CD4-positive, alpha-beta T cell treated with Interleukin-6 at 100 ng/mL for 8 hours (primary cell): ENCODE measurements at places on chromosomes 5 and 9.

- no peak for DNase-seq
Observed at GRCh38 chr5:124446120-124446519, 300.3 kb downstream of the ZNF608 start.

DNA sequence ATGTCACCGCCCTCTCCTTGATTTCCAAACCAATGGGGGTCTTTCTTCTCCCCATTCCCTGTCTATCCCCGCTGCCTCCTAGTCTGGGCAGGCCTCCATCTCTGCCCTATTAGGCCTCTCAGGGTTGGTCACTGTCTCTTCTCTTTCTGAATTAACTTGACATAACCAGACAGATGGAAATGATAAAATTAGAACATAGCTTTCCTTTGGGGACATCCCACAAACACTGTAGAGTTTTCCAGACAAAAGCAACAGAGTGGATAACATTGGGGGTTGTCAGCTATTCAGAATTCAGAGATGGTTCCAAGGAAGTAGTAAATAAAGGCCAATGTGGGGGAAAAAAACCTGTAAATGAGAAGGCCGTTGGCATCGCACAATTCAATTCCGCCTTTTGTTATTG, 24.7 kb downstream of the LHX6 start:
- DNase-seq, result no peak

DNA sequence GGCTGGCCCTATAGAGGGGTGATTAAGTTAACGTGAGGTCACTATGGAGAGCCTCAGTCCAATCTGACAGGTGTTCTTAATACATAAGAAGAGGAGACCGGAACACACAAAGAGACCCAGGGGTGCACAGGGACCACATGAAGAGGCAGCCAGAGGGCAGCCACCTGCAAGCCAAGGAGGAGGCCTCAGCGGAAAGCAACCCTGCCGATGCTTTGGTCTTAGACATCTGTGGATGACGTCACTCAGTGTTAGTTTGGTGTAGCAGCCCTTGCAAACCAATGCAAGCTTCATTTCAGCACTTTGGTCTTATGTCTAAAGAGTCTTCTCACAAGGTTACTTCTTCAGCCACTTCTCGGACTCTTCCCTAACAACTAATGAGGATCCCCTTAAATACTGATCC, 47.6 kb upstream of the GRHPR start:
- no peak for DNase-seq

DNA sequence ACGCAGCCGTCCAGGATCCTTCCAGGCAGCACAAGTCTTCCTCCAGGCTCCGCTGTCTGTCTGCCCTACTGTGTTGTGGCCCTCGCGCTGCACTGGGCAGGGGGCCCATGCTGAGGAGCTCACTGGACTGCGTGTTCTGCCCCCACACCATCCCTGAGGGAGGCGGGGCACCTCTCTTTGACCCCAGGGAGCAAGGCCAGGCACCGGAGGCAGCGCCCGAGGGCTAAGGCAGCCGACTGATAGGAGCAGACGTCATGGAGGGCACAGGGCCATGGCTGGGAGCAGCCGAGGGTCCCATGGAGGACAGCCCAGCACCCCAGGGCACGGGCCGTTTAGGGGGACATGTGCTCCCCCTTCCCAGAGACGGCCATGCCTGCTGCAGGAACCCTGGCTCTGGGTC, 46.7 kb downstream of the KCNT1 start:
- no peak for DNase-seq

GRCh38 chr5:139457653-139458306, 4.8 kb downstream of the ECSCR start:
- no peak for DNase-seq

DNA sequence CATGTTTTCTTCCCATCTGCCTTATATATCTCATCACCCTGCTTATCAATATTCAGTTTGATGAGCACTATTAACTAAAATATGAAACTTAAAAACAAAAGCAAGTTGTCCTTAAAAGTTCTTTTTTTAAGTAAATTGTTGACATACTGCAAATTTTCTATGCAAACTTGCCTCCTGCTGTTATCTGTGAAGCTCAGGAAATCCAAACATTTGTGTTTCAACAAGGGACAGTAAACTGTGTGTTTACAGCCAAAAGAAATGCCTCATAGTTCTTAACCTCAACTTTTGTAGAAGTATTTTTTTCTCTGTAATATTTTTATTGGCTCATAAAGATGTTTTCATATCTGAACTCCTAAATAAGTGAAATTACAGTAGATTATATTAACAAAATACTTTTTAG, 7.7 kb upstream of the TTC23L start:
- DNase-seq, result no peak

GRCh38 chr5:178363501-178364325, 131.1 kb upstream of the PHYKPL start:
- DNase-seq, result no peak

DNA sequence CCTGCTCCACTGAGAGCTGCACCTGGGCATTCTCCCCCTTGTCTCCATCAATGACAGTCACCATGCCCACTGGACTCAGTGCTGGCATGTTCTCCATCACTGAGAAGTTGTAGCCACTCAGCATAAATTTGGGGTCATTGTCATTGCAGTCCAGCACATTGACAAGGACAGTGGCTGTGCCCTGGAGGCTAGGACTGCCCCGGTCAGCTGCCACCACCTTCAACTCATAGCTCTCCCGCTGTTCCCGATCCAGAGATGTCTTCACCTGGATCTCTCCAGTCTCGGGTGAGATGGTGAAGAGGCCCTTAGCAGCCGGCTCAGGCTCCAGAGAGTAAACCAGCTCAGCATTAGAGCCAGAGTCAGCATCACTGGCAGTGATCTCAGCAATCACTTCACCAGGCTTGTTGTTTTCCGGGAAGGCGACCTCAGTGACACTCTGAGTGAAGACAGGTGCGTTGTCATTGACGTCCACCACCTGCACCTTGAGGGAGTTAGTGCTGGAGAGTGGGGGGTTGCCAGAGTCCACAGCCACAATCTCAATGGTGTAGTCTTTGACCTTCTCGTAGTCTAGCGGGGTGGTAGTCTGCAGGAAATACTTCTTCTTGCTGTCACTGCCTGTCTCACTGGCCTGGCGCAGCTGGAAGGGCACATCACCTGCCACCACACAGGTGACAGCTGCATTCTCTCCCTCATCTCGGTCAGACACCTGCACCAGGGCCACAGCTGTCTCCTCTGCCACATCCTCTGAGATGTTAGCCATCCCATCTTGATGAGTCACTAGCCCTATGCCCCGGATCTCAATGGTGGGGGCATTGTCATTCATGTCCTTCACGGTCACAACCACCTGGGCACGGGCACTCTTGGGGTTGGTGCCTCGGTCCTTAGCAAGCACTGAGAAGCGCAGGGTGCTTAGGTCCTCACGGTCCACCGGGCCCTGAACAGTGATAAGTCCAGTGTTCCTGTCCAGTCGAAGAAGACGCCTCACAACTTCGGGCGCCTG, 13.5 kb downstream of the PCDH1 start:
- no peak for DNase-seq
